NCI-H2081 treated with DMSO at 0.1 percent for 48 hours (cell line): ENCODE measurements at places on chromosomes 11 and 22.

- no peak for DNase-seq
These were observed 6.2 kb downstream of the KDM4F start for GRCh38 chr11:95055283-95055897.

DNA sequence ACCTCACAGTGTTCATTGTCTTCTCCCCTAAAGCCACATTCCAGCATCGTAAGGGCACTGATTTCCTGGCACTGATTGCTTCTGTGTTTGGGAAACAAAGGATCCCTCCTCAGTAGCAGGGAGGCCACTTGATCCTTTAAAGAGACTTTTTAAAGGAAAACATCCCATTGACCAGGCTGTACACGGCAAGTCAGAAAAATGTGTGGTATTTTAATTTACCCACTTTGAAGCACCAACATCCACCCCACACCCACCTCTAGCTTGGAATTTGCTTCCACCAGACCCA, 364.9 kb downstream of the SHANK2 start:
- DNase-seq: no peak

DNA sequence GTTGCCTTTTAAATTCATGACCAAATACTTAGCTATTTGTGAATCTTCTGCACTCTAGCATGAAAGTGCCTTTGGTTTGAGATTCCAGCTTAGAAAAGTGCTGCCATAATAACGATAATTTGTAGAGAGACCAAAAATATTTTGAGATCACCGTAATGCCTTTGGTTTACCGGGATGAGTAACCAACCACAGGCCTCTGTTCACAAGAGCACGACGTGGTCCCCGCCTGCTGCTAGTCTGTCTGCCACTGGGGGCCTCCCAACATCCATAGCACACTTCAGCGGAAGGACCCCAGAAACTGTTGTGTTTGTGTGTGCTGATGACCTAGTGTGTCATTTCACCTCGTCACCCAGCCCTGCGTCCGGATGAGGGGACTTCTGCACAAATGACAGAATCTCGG, 67.0 kb upstream of the RASSF10 start:
- no peak for DNase-seq

GRCh38 chr11:6654281-6655019, 1.2 kb downstream of the DCHS1 start:
- DNase-seq: no peak

- no peak for DNase-seq
These were observed 5.8 kb downstream of the SGSM3 start for GRCh38 chr22:40376149-40376548.

DNA sequence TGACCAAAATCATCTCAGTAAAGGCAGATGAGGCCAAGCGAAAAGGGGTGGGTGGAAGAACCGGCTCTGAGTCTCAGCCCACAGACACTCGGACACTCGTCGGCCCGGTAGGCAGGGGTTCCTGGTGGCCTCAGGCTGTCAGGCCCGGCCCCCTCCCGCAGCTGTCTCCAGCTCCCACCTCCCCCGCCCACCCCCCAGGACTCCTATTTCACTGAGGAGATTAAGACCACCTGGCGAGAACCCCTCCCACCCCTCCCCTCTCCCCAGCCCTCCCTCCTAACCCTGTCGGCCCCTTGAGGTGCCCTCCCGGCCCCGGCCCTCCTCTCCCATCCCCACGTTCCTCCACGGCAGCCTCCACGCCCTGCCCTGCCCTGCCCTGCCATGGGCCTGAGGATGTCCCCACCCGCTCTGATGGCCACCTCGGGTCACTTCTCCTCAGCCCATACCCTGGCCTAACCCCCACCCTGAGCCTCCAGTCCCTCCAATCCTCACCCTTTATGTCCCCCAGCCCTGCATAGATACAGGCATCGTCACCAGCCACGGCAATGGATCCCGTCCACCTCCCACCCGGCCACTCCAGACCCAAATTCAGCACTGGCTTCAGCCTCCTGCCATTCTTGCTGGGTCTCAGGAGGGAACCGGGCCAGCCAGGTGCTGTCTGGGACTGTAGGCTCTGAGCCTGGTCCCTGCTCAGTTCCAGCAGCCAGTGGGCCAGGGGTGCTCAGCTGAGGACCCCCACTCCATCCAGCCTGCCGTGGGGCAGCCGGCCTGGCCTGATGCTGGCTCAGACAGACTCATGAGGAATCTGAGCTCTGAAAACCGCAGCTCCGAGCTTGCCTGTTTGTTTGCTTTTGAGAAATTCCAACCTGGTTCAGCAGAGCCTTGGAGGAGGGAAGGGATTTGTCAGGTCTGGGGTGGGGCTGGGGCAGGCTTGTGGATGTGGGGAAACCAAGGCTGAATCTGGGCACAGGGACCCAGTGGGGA, 9.8 kb upstream of the TBX1 start:
- no peak for DNase-seq

DNA sequence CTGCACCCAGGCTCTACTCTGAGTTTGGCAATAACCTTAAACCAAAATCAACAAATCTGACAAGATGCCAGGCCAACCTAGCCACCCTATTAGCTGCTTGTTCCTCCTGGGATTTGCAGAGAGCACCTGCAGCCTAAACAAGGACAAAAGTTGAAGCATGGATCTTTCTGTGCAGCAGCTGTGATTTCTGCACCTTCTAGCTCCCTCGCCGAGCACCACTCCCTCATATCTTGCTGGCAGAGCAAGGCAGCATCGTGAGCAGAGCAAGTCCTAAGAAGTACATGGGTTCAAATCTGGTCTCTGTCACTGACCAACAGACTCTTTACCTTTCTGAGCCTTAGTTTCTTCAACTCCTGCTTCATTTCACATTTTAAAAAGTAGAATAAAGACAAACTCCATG, 38.3 kb downstream of the MORC2 start:
- DNase-seq: no peak

- DNase-seq: no peak
These were observed 70.4 kb downstream of the LRRC32 start for GRCh38 chr11:76600124-76600655.
